Hematopoietic multipotent progenitor cell treated with erythropoietin and hydrocortisone succinate and interleukin-3 and kit ligand, for 8 days (in vitro differentiated cells): ENCODE measurements at places on chromosomes 3 and 15.

DNA sequence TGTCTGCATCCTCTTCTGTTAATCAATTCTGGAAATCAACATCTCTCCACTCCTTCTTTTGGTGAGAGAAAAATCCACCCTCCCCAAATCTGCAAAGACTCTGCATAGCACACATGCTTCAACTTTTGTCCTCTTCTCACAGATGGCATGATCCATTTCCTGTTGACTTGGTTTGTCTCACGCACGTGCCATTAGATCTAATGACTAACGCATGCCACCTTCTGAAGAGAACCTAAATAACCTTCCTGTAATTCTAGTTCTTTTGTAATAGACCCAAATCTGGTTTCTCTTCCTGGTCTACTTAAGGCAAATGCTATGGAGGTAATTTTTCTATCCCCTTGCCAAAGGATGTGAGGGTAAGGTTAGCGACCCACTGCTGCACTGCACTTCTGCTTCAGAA, 51.0 kb upstream of the ATOSA start:
- DNase-seq = no peak

GRCh38 chr3:127255516-127255915, 32.3 kb downstream of the PRR20G start:
- no peak for DNase-seq

GRCh38 chr15:89017370-89018066, 70.7 kb upstream of the ABHD2 start:
- DNase-seq = peak; percentile 77

DNA sequence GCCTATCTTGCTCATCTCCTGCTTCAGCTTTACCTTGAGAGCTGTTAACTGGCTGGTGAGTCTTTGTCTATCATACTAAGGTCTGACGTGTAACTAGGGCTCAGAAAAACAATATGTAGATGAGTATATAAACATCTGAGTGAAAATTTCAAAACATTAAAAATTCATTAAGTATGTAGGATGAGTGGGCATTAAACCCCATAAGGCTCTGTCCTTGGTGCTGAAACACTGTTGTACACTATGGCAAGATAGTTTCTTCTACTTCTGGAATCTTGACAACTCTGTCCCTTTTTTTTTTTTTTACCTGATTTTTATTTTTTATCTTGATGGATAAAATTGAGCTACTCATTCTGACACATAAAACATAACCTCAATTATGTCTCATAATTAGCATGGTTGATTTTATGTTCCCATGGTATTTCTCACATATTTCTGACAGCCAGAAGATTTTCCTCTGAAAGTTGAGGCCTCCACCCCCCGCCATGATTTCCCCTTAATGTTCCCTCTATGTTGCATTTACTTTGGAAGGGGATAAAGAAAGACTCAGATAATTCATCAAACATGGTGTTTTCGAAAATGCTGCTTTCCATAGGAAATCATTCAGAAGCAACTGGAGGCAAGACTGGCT, 54.3 kb downstream of the DGKG start:
- peak; percentile 64 for DNase-seq

GRCh38 chr3:77718311-77718710, 678.4 kb downstream of the ROBO2 start:
- DNase-seq = no peak

- peak; percentile 31 for DNase-seq
These were observed 215.5 kb upstream of the KCNMB2 start for GRCh38 chr3:178320456-178321351.

DNA sequence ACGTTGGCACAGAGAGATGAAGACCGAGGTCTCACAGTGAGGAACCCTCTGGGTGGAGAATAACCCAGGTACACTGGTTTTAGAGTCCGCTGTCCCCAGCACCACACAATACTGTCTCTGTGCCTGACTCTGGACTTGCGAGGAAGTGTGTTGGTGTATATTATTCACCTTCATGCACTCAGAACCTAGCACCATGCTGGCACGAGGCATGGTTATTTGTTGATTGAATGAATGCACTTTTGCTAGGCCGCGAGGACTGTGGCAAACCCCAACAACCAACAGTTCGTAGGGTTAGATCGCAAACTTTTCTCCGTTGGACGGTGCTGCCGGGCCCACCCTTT, 484 bp upstream of the C3orf52 start:
- DNase-seq = no peak

DNA sequence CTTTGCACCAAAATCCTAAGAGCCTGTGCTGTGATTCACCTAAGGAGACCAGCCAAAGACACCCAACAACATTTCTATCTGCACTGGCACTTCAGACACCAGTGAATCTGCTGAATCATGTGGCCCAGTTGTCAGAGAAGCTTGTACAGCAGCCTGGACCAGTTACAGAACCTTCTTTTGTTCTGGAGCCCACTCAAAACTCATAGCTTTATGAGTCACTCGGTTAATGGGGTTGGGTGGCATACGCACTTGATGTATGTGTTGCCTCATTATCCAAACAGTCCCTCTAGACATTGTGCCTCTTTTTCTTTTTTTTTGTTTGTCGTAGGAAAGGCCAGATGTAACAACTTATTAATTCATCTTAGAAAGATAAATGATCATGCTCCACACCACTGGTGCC, 25.6 kb upstream of the GOLGA6L2 start:
- no peak for DNase-seq

GRCh38 chr3:63972196-63972595, 51.1 kb downstream of the PSMD6 start:
- DNase-seq = no peak

- DNase-seq = no peak
These were observed 412.8 kb upstream of the WNT5A start for GRCh38 chr3:55899887-55900286.

- DNase-seq = no peak
These were observed 45.4 kb upstream of the CTSH start for GRCh38 chr15:78990278-78990677.
